ENCODE measurements at places on chromosomes 7 and 10. TPM values are rescaled to one million over a fixed set of nuclear protein-coding genes. Genes with fewer than 3 reads are reported as not detected.

Gene ANKRD22
- 0.17 TPM for total RNA-seq

Gene PPIA
- 1,161 TPM for total RNA-seq

Gene OR6B1
- not detected for total RNA-seq

Gene TMEM178B
- total RNA-seq = under 0.01 TPM

- DNase-seq = peak; percentile 54
These were observed 80.5 kb upstream of the TMEM106B start for GRCh38 chr7:12130609-12131008.

GRCh38 chr7:6197801-6198551 is 74.4 kb downstream of the CYTH3 start:
- no peak for DNase-seq

- no peak for DNase-seq
These were observed 2.4 kb downstream of the ADGRA1 start for GRCh38 chr10:133090101-133090500.

DNA sequence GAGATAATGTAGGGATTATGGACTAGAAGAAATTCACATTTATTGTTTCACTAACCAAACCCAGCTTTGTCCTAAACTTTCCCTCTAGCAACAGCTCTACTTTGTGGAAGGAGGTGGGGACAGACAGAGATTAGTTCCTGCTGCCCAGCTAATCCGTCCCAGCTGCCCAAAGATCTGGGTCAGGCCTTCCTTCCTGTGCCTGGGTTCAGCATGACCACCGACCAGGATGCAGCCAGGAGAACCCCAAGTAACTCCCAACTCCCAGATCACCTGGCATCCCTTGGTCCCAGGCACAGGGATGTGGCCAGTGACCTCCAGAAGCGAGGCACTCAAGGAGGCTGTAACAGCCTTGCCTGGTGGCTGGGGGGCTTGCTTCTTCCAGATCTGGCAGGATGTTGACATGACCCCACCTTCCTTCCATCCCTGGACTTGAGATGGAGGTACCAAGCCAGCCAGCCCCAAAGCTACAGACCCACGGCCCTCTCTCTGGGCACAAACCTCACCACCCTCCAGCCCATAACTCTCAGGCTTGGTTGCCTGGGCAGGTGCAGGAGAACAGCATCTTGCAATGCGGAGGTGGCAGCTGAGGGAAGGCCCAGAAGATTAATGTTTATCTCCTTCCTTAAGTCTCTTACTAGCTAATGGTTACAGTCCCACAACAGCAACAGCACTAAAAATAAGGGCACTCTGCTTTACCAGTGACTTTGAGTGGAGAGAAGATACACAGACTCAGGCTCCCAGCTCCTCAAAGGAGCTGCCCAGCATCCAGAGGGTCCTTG is 11.1 kb downstream of the CAMK2G start:
- no peak for DNase-seq

DNA sequence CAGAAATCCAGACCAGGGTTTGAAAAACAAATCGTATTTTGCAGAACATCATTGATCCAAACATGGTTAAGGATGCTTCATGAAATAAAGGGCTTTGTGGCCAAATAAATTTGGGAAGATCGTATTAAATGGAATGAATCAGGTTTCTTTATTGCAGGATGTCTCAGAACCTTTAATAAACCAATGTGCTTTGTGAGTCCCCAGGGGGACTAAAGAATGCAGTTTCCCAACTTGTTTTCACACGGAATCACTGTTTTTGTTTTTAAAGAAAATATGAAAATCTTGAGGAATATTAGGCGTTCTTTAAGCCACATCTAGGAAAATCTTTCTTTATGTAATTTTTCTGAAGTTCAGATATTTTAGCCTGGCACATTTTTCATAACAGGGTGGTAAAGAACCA is 16.8 kb upstream of the CCDC172 start:
- no peak for DNase-seq

DNA sequence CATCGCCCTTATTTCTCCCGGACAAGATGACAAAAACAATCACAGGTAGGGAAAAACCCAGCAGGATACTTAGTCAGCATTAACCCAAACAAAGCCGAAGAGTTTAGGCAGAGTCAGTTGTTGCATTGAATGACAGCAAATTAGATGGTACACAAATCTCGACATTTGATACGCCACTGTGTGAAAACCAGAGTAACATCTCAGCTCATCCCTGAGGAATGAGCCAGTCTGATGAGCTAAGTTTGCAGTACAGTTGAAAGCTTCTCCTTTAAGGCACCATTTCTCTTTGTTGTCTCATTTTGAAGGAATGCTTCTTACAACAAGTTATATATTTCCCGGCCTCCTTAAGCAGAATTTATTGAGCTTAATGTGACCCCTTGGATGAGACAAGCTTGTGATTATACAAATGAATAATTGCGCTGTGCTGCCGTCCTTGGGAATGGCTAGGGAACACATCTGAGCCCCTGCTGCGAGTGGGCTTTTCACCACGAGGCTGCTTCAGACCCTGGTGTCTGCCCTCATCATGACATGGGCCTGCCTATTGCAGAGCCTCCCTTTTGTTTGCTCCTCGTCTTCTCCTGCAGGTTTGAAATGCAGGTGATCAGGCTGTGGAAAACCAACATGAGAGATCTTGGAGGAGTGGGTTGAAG is 137.3 kb downstream of the CELF2 start:
- DNase-seq = no peak

DNA sequence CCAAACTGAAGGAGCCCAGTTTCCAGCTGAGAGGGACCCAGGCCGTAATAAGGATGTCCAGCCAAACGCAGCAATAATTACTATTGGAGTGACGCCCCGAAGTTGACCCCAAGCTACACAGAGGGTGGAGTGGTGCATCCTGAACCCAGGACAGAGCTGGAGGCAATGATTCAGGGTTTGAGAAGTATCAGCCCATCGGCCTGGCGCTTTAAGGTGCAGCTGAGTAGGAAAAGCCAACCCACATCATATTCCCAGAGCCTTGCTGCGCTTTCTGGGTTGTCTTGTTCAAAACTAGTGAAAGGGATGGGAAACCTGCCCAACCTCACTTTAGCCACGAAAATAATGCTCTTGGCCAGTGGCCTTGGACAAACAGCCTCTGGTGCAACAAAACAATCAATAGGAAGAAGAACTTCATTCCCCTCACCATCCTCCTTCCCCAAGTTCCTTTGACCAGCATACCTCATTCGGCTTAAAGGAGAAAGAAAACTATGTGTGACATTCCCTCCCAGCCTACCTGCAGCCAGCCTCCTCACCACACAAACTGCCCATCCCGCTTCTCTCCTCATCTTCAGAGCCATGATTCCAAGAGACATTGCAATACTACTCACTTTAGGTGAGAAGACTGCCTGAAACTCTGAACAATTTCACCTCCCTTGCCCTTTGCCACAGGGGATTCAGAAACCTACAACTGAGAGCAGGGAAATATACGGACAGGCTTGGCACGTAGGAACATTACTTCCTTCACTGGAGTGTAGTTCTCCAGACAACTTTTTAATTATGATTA is 217.2 kb upstream of the MKLN1 start:
- DNase-seq = peak; percentile 26

DNA sequence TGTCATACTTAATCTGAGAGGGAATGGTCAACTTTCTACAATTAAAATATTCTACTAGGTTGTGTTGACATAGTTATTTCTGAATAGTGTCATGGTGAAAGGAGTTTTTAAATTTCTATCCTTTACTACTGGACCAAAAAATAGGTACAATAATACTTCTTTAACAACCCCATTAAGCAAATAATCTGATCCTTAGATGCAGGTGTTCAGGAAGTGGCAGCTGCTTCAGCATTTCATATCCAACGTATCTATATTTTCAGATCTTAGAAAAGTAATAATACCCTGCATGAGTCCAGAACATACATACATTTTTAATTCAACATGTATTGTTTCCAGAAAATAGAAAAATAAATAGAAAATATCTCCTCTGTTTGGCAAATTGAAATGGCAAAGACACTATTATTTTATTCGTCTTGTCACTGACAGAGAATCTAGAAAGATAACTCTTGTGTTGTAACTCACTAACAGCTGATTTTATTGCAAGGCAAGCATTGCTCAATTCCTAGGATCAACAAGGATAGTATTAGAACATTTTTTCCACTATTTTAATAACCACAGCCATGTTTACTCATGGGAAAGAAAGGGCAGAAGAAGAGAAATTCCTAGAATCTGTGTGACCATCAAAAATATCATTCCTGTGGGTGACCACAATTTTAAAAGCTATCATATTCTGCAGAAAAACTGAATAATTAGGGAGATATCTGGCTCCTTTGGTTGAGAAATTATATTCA is 159.3 kb upstream of the CNTNAP2 start:
- peak; percentile 36 for DNase-seq

- no peak for DNase-seq
These were observed 228.6 kb downstream of the MAD1L1 start for GRCh38 chr7:2003931-2004812.

DNA sequence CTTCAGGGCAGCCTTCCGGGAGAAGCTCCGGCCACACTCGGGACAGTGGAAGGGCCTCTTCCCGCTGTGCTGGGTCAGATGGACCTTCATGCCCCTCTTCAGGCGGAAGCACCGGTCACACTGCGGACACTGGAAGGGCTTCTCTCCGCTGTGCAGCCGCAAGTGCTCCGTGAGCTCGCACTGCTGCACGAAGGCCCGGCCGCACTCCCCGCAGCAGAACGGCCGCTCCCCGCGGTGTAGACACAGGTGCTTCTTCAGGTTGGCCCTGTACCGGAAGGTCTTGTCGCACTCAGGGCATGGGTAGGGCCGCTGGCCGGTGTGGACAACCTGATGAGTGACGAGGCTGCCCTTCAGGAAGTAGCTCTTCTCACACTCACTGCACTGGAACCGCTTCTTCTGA is 14.2 kb upstream of the ZNF786 start:
- DNase-seq = no peak

DNA sequence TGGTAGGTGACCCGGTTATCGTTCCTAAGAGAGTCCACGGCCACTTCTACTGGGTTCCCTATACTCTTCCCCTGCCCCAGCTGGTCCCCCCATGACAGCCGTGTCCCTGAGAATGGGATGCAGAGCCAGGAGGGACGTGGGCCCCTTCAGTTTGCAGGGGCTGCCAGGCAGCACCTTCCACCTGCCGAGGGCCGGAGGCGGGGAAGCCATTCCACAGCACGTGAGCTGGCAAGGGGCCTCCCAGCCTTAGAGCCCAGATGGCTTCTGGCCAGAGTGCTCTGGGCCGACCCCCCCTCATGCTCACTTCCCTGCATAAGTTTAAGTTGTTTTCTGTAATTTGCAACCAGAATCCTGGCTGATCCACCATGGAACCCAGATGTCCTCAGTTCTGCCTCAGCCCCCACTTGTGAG is 39.0 kb downstream of the DIP2C start:
- no peak for DNase-seq

All from fibroblast of lung (primary cell).